ENCODE measurements at places on chromosomes 2 and 18.

GRCh38 chr2:56449449-56449860 lies 265.7 kb downstream of the CCDC85A start:
- DNase-seq: no peak

GRCh38 chr18:56433919-56434318 lies 204.5 kb downstream of the TXNL1 start:
- no peak for DNase-seq

DNA sequence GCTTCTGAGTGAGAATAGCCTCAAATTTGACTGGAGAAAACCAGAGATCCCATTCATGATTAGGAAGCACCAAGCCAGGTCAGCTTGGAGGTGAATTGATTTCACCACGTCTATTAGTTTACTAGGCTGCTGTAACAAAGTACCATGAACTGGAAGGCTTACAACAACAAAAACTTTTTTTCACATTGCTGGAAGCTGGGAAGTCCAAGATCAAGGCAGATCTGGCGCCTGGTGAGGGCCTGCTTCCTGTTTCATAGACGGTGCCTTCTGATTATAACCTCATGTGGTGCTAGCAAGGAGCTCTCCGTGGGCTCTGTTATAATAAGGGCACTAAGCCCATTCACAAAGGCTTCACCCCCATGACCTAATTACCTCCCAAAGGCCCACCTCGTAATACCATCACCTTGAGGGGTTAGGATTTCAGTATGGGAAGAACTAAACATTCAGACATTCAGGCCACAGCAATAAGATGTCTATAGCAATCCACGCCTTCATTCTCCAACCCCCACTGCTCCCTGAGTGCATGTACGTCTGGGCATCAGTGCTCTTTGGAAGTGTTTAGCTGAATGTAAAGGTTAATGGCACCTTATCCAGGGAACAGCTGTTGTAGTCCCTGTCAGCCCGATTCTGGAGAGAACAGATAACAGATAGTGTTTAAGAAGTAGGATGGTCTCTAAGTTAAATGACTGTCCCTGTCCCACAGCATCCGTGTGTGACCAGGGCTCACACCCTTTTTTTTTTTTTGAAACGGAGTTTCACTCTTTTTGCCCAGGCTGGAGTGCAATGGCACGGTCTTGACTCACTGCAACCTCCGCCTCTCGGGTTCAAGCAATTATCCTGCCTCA lies 89.2 kb downstream of the SOCS6 start:
- DNase-seq: no peak

GRCh38 chr18:2987876-2988790 lies 24.8 kb downstream of the LPIN2 start:
- DNase-seq: no peak

GRCh38 chr2:67604360-67604759 lies 207.2 kb downstream of the ETAA1 start:
- DNase-seq: no peak

DNA sequence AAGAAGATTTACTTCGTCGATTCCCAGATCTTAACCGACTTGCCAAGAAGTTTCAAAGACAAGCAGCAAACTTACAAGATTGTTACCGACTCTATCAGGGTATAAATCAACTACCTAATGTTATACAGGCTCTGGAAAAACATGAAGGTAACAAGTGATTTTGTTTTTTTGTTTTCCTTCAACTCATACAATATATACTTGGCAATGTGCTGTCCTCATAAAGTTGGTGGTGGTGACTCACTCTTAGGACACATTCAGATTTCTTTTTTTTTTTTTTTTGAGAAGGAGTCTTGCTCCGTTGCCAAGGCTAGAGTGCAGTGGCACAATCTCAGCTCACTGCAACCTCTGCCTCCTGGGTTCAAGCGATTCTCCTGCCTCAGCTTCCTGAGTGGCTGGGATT lies 26.8 kb downstream of the MSH2 start:
- DNase-seq: no peak

GRCh38 chr2:88560619-88561307 lies 66.5 kb downstream of the EIF2AK3 start:
- no peak for DNase-seq

GRCh38 chr2:203400805-203401585 lies 72.8 kb downstream of the ABI2 start:
- DNase-seq: no peak

GRCh38 chr2:64608867-64609226 lies 44.9 kb downstream of the SERTAD2 start:
- DNase-seq: no peak

DNA sequence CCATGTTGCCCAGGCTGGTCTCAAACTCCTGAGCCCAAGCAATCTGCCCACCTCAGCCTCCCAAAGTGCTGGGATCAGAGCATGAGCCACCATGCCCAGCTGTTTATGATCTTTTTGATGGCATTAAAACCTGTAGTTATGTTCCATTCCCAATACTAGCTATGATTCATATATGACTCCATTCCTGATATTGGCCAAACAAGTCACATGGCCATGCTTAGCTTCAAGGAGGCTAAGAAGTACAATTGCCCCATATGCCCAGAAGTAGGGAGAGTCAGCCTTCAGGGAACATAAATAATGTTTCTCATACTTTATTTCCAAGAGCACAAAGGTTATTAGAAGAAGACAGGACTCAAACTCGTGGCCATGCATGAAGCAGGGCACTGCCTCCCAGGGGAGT lies 132.4 kb upstream of the RAB6C start:
- no peak for DNase-seq

DNA sequence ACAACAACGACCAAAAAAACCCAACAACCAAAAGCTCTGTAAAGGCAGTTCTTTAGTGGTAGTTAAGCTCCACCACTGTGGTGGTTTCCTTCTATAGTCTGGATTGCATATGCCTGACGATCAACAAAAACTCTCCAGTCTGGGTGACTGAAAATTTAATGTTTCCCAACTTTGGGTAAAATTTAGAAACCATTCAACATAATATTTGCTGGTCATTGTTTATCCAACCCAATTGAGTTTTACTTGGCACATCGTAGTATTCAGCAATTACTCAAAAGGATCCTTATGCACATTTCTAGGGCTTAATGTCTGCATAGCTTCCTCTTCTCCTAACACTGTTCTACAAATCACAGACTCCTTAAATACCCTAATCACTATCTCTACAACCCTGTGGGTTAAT lies 1080.2 kb upstream of the NRXN1 start:
- no peak for DNase-seq

GRCh38 chr2:191321861-191322662 lies 76.9 kb downstream of the MYO1B start:
- DNase-seq: no peak

GRCh38 chr18:43148231-43148630 lies 32.7 kb upstream of the RIT2 start:
- no peak for DNase-seq

- no peak for DNase-seq
Observed at GRCh38 chr2:65536596-65536995, 104.2 kb upstream of the SPRED2 start.

- no peak for DNase-seq
Observed at GRCh38 chr2:173051463-173052215, 24.0 kb upstream of the MAP3K20 start.

- no peak for DNase-seq
Observed at GRCh38 chr18:46657115-46657955, at the start of gene LOXHD1. Gene LOXHD1, minus strand, starts transcription at chr18:46657220. Its CDS starts 187 bp downstream, at chr18:46657033.

DNA sequence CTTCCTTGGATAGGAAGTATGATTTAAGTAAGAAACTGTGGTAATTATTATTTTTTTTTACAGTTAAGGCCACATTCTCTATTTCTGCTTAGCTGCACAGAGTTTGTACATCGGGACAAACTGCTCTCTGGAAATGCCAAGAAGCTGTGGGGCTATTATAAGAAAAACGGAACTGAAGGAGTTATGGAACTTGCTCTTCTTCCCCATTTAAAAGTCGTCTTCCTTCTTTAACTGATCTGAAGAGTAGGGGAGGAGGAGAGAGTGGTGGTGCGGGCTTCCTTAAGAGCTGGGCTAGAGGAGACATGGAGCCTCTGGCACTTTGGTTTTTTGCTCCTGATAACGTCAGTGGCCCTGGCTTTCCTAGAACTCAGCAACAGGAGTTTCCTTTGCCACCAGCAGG lies 54.4 kb downstream of the RAB31 start:
- DNase-seq: no peak

DNA sequence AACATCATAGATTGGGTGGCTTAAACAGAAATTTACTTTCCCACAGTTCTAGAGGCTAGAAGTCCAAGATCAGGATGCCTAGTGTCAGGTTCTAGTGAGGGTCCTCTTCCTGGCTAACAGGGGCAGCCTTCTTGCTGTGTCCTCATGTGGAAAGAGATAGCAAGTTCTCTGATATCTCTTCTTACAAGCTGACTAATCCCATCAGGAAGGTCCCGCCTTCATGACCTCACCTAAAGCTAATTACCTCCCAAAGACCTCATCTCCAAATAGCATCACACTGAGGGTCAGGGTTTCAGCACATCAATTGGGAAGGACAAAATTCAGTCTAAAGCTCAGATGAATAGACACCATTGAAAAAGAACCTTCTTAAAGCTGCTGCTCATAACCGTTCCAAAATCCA lies 22.9 kb downstream of the ACVR1 start:
- no peak for DNase-seq

GRCh38 chr2:73859721-73860586 lies 31.2 kb downstream of the STAMBP start:
- DNase-seq: no peak

DNA sequence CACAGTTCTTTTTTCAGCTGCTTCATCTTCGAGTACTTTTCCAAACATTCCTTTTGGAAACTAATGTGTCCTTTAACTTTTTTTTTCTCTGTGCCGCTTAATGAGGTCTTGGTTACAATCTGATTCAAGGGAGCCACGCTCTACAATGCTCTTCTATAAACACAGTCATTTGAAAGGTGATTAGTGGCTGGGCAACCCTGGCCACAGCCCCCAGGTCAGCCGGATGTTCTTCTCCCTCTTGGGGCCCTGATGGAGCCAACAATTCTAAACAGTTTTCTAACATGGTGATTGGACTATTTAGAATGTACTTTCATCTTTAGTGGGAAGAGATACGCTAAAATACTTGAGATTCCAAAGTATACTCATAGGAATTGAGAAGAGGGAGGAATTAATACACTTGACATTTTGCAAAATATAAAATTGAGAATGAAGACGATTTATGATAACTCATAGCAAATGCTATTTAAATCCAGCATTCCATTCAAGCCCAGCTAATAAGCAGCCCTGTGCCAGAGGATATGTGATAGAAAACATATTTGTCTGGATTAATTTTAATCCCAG lies 83.7 kb upstream of the MBOAT2 start:
- no peak for DNase-seq

- no peak for DNase-seq
Observed at GRCh38 chr2:74481961-74482800, 617 bp downstream of the CCDC142 start.

- DNase-seq: no peak
Observed at GRCh38 chr2:5330961-5331360, 361.2 kb upstream of the SOX11 start.

DNA sequence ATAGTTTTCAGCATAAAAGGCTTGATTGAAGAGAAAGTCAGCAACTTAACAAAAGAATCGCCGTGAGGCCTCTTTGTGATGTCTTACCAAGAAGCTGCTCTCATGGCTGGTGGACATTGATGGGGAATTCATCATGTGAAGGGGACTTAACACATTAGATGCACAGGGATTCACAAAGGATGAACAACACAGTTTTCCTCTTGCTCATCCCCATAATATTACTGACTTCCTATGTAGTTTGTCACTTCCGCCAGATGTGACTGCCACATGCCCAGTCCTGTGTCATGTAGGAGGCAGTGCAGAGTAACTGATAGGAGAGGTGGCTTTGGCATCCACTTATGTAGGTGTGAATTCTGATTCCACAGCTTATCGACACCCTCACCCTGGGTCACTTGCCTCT lies 232.6 kb upstream of the LYPD1 start:
- no peak for DNase-seq

DNA sequence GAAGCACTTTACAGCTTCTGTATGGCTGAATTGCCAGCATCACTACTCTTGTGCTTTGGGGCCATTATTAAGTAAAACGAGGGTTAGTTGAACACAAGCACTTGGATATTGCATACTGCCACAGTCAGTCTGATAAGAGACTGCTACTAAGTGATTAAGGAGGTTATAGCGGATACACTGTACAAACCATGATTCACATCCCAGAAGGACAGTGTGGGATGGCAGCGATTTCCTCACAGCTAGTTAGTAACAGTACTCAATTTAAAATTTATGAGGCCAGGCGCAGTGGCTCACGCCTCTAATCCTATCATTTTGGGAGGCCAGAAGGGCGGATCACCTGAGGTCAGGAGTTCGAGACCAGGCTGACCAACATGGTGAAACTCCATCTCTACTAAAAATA lies 2.6 kb upstream of the BMPR2 start:
- no peak for DNase-seq

DNA sequence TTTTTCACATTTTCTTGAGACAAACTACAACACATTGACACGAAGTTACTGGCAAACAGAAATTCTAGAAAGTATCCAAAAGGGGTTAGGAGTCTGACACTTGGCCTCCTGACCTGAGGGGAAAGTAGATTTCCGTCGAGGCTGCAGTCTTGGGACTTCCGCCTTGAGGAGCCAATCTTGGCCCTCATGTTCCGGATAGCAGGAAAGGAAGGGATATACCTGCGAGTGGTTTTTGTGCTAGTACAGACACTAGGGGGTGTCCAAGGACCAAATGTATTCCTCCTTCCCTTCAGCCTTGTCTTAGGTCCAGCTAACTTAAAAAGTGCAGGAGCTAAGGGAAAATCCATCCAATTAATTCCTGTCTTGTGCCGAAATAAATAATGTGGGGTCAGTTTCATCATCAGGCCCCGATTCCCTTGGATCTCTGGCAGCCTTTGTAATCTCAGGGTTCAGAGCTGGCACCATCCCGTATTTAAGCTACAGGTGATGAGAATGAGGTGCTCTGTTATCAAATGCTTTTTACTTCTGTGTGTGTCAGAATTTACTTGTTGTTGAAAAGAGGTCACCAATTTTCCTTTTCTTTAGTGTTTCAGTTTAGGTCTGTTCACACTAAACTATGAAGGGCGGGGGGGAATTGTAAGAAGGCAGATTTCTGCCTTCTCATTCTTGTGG lies 330.2 kb upstream of the FANCL start:
- DNase-seq: no peak

- DNase-seq: no peak
Observed at GRCh38 chr18:59323931-59324622, 5.6 kb upstream of the CPLX4 start.

DNA sequence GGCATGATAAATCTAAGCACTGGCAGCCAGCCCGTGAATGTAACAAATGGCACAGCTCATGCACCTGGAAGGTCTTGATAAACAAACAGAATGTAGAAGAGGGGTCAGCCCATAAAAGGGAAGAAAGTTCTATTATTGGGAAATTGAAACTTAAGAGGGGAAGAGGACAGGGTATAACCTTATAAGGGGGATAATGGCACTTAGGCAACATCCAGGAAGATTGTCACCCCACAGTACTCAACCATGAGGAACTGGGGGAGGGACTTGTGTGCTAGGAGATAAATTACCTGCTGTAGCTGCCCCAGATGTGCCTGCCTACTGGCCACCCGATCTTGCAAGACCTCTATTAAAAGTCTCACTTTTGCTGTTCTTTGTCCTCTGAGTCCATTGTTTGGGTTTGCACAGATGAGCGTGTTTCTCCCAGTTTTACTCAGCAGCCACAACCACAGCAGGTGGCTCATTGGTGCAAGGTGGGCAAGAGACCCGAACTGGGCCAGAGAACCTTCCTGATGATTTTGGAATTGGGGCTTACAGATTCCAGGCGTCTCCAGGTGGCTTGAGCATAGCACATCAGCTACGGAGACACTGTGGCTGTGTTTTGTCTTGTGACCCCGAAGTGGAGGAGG lies 79.0 kb upstream of the TAF1B start:
- DNase-seq: no peak

- no peak for DNase-seq
Observed at GRCh38 chr2:216651351-216651881, 18.2 kb downstream of the IGFBP2 start.
